Left forelimb (tissue), 1 donor: ENCODE measurements at places on chromosomes 4 and X.

DNA sequence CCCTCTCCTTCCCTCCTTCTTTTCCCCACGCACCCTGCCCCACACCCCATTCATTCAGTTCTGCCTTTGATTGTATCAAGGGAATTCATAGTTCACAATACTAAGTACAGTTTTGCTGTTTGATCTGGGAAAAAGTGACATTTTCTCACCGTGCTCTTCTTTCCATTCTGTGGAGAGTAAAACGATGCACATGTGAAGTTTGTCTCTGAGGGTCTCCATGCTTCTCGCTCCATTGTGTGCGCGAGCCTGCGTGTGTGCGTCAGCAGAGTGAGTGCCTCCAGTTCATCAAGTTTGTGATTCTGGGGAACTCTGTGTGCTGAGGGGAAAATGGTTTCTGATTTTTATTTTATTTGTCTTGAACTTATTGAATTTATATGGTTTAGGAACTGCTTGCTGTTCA is 1.9 kb downstream of the STK26 start:
- DNase-seq: no peak

DNA sequence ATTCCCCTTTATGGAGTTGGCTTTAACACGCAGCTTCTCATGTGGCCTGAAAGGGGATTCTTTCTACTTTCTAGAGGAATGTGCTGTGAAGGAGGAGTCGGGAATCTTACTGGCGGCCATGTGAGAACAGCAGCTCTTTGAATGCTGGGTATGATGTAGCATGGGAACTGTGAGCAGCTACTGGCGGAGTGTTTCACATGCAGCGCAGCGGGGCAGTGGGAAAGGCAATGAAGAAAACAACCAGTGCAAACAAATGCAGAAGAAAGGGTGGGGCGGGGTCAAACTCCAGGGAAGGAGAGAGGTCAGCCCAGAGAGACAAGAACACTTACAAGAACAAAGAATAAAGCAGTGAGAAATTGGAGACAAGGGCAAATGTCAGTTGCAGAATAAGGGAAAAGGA is 363.8 kb upstream of the FTHL17 start:
- peak; percentile 53 for DNase-seq

GRCh38 chr4:10108818-10109783 is 7.5 kb downstream of the WDR1 start:
- DNase-seq: no peak

GRCh38 chr4:67291644-67292043 is 253.7 kb downstream of the CENPC start:
- no peak for DNase-seq

- no peak for DNase-seq
Measured at GRCh38 chrX:153642655-153643430, 4.2 kb upstream of the DUSP9 start.

DNA sequence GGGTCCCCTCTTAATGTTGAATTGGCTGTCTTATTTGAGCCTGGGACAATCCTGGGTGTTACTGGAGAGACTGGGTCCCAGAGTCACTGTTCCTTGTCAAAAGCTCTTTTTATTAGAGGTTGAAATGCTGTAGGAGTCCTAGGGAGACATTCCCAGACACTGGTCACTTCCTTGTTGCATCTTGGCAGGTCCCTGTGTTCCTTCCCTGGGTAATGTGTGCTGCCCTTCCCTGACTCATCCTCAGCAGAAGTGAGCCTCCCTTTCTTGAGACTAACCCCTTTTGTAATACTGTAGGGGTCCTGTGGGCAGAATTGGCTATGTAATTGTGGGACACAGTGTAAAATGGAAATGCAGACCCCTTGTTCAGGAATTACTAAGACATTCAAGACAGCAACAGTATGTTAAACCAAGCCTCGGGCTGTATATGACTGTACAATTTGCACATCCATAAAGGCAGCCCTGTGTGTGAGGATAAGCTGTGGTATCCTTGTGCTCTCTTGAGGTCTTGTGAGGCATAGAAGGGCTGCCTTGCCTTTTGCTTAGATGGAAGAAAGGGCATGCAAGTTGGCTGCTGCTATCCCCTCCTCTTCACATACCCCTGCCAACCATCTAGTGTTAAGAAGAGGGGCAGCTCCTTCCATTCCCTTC is 53.5 kb downstream of the DCLK2 start:
- DNase-seq: no peak

DNA sequence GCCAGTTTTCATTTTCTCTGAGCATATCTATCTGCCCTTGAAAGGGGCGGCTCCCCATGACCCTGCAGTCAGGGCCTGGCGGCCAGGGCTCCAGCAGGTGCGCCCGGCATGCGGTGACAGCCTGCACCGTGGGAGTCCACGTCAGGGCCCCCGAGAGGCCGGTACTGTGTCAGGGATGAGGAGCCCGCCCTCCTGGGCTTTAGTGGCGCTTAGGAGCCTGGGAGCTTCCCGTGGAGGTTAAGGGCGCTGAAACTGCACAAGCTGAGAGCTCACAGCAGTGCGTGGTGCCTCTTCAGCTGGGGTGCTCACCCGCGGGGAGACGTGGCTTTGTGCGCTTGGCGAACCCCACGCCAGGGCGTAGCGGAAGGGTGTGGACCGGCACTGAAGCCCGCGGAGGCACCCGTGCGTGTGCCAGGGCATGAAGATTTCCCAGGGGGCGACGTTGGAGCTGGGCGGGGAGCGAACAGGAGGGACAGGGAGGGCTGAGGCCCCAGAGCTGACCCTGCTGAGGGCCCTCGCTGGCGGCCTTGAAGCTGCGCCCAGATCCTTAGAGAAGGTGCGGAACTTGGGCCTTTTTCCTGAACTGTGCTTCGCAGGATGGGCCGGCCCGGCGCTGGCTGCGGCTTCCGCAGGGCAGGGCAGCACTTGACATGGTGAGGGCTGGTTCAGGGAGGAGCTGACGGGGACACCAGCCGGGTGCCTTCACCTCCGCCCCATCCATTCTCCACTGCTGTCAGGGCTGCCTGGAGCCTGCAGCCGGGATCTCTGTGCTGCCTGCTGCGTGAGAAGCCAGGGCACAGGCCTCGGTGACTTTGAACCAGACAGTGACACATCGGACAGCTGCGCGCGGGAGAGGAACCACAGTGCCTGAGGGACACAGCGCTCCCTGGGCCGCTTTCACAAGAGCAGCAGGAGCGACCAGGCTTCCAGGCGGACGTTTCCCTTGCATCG is 32.9 kb downstream of the HTT-AS start:
- DNase-seq: no peak

DNA sequence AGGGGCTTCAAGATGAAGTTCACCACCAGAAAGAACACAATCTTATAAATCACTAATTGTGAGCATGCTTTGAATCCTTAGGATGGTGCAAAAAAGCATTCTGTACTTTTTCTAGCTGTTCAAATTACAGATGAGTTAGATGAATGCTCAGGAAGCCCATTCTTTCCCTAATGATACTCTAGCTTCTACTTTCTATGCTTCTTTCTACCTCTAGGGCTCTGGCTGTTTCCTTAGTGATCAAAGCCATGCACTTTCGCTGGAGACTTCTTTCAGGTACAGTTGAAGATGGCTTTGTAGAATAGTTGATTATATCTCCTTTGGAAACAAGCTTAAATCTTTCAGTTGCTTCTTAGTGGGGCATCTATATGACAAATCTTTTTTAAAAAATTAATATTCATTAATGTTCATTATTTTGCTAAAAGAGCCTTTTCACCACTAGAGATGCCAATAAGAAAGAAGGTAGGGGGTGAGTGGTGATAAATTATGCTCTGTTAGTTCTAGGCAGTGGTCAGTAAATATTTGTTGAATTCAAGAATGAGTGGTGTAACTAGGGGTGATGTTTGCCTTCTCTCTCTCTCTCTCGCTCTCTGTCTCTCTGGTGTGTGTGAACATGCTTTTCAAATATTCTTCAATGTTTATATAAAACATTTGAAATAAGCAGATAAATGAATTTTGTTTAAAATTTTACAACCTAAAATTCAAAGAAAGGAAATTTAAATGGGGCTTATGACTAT is 169.4 kb downstream of the GLUD2 start:
- no peak for DNase-seq

DNA sequence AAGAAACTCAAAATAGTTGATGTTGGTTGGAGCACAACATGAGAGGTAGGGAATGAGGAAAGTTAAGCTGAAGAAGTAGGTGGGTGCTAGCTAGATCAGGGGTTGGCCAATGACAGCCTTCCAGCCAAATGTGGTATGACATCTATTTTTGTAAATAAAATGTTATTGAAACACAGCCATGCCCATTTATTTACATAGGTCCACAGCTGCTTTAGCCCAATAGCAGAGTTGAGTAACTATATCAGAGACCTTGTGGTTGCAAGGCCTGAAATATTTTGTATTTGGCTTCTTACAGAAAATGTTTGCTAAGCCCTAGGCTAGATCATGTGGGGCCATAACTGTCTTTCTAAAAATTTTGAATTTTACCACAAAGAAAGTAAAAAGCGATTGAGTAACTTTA is 234.9 kb upstream of the CTSO start:
- DNase-seq: no peak

- no peak for DNase-seq
Measured at GRCh38 chr4:167602157-167602556, 367.9 kb upstream of the SPOCK3 start.

DNA sequence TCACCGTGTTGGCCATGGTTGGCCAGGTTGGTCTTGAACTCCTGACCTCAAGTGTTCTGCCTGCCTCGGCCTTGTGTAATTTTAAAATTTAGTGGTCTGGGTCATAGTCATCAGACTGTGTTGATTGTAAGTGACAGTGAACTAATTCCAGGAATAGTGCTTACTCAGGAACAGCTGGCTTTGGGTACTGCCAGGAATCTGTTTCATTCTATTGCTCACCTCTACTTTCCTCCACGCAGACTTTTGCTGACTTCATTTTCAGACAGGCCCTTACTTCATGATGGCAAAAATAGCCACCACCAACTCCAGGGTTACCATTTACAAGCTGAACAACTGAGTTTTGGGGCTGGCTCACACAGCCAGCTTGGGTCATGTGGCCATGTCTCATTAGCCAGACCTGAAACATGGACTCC is 54.6 kb downstream of the FNIP2 start:
- DNase-seq: no peak

GRCh38 chr4:86975927-86976326 is 41.1 kb downstream of the AFF1 start:
- no peak for DNase-seq

DNA sequence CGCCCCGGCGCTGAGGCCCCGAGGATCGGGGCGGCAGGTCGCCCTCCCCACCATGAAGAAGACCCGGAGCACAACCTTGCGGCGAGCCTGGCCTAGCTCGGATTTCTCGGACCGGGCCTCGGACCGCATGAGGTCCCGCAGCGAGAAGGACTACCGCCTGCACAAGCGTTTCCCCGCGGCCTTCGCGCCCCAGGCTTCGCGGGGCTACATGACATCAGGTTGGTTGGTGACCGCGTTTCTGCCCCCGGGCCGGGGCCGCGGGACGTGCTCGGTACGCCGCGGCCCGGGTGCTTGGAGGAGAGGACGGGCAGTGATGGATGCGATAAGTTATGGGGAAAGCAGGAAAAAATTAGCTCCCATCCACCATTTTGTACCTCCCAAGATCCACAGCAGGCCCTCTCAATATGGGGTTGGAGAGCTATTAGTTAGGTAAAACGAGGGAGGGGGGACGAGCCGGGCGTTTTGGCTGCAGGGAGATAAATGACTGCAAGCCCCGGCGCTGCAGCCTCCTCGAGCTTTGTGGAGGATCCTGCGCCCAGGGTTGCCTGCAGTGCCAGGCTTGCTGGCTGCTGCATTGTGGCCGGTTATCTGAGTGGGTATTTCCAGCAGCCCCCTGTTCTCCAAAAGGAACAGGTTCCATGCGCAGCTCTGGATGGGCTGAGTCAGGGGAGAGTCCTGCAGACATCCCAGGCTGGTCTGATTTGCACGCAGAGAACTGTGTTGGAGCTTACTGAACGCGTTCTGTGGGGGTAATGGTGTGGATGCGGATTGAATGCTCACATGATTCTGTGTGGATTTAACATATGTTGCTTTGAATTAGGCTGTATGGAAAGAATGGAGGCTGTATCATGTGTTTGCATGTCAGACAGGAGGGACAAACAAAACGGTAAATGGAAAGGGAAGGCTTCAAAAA is 1.9 kb downstream of the STOX2 start:
- DNase-seq: peak; percentile 70

DNA sequence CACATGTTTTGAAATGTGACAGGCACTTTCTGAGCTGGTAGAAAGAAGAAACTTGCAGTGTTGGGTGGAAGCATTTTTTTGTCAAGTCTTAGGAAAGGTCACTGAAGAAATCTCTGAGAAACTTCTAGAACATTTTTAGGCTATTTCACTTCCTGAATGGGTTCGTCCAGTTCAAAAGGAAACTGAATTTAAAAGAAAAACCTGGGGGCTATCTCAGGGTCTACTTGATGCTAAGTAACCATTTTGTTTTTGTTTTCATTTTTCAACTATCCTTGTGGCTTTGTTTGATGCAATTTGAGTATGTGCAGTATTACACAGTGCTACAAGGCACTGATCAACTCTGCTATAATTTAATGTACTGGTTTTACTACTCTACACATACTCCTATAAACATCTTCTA is 34.0 kb upstream of the AMOT start:
- no peak for DNase-seq

DNA sequence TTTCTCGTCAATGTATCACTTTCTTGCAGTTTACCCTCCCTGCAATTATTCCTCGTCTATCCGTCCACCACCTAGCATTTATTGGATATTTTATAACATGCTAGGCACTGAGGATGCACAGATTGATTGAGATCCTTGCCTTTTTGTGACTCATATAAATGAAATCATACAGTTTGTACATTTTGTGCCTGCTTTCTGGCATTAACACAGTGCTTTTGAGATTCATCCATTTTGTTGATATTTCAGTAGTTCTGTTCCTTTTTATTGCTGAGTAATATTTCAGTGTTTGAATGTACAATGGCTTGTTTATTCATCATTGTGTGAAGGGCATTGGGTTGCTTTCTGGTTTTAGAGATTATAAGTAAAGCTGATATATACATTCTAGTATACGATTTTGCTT is 841 bp downstream of the TBC1D19 start:
- no peak for DNase-seq

- no peak for DNase-seq
Measured at GRCh38 chrX:20394451-20394850, 127.7 kb upstream of the RPS6KA3 start.

- no peak for DNase-seq
Measured at GRCh38 chr4:128353791-128354190, 66.2 kb upstream of the PGRMC2 start.

GRCh38 chr4:147689067-147689466 is 5.1 kb upstream of the PRMT9 start:
- DNase-seq: no peak
